T-cell (primary cell): ENCODE measurements at places on chromosomes 5 and 9. TPM values are rescaled to one million over a fixed set of nuclear protein-coding genes. Genes with fewer than 3 reads are reported as not detected.
A peak's percentile ranks its signal among the peaks of the same experiment; 100 is the strongest.

RANBP17 gene
- 0.58 TPM for total RNA-seq

- no peaks in the 10 kb centered on the region for H3K36me3 ChIP-seq
- H3K27me3 ChIP-seq, result no peaks in the 10 kb centered on the region
- no peak overlapping the region for H3K4me3 ChIP-seq
These were observed 27.1 kb upstream of the LPAR1 start for GRCh38 chr9:111065414-111065813.

GRCh38 chr5:113029614-113030013 lies 53.0 kb downstream of the DCP2 start:
- H3K27me3 ChIP-seq, result no peaks in the 10 kb centered on the region
- no peak for DNase-seq
- no peak overlapping the region for H3K27ac ChIP-seq
- no peaks in the 10 kb centered on the region for H3K4me1 ChIP-seq

DNA sequence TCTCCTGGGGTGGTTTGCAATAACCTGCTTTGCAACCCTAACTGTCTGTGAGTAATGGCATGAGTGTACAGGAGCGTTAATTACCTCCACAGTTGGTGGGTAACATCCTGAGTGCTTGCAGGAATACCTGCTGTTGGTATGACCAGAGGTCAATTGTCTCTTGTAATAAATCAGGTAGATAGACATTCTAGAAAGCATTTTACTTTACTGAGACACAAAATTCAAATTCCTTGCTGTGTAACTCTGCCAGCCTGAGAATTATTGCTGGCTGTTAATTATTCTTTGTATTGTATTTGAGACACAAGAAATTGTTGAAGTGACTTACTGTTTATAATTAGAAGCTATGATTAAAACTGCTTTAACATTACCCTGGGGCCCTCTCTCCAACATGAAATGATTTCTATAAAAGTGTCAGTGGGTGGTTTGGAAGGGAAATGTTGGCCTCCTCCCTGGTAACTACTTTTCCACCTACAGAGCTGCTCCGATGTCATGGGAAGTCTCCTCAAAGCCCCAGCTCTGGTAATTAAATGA lies 150.8 kb upstream of the ADCY2 start:
- no peak overlapping the region for H3K27ac ChIP-seq
- no peaks in the 10 kb centered on the region for H3K36me3 ChIP-seq
- no peaks in the 10 kb centered on the region for H3K27me3 ChIP-seq
- no peak overlapping the region for H3K4me3 ChIP-seq

DCAF10 gene
- 18.7 TPM for total RNA-seq

GRCh38 chr5:20347334-20347733 lies 359.3 kb upstream of the CDH18 start:
- no peaks in the 10 kb centered on the region for H3K27me3 ChIP-seq
- no peaks in the 10 kb centered on the region for H3K36me3 ChIP-seq
- no peak for DNase-seq
- H3K27ac ChIP-seq, result no peak overlapping the region
- H3K4me3 ChIP-seq, result no peak overlapping the region

GRCh38 chr9:110580850-110581249 lies 1.3 kb upstream of the SVEP1 start:
- no peaks in the 10 kb centered on the region for H3K36me3 ChIP-seq
- no peaks in the 10 kb centered on the region for H3K4me1 ChIP-seq
- DNase-seq, result no peak
- H3K27ac ChIP-seq, result no peak overlapping the region

DNA sequence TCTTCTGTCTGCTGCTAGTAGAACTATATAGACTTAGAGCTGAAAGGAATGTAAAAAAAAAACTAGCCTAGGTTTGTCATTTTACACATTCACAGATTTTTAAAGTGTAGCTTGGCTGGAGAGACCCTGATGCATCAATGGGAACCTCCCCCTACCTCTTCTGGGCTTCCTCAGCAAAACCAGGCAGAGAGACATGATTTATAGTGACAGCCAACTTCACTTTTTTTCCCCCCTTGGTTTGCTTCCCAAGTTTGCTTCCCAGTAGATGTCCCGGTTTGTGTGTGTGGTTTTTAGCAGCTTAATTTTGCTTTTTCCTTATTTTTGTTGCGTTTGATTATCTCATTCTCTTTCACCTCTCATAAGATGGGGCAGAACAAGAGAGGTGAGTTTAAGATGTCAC lies 1.8 kb downstream of the OTULIN start:
- no peaks in the 10 kb centered on the region for H3K27me3 ChIP-seq
- peak overlapping the region; percentile 62 for H3K27ac ChIP-seq
- no peak for DNase-seq
- no peaks in the 10 kb centered on the region for H3K36me3 ChIP-seq
- peaks cover 10% of the 10 kb centered on the region for H3K4me1 ChIP-seq

GRCh38 chr9:6105738-6106137 lies 90.3 kb upstream of the RANBP6 start:
- H3K27me3 ChIP-seq, result no peaks in the 10 kb centered on the region
- DNase-seq, result no peak
- H3K4me1 ChIP-seq, result peaks cover 3% of the 10 kb centered on the region

GRXCR2 gene
- not detected for total RNA-seq

DNA sequence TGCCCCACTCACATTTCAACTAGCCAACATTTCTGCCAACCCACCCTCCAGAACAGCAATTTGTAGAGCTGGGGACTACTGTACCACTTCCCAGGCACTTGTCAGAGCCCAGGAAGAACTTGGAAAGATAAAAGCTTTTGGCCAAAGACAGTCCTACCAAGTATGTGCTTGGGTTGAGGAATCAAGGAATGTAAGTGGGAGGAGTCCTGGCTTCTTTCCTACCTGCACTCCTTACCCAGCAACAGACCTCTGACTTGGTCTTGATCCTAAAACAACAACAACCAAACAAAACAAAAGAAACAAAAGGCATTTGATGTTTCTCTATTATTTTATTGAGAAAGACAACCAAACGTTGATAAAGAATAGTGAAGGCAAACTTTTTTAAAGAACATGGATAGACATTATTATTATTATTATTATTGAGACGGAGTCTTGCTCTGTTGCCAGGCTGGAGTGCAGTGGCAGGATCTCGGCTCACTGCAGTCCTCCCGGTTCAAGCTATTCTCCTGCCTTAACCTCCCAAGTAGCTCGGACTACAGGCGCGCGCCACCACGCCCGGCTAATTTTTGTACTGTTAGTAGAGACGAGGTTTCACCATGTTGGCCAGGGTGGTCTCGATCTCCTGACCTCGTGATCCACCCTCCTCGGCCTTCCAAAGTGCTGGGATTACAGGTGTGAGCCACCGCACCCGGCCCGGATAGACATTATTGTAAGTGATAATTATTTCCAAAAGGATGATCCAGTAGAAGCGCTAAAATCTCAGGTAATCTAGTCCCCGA lies 33.5 kb downstream of the ANXA2R start:
- no peaks in the 10 kb centered on the region for H3K27me3 ChIP-seq
- H3K36me3 ChIP-seq, result no peaks in the 10 kb centered on the region
- H3K4me3 ChIP-seq, result peak overlapping the region; percentile 54

CMBL gene
- total RNA-seq, result 0.54 TPM

- H3K27me3 ChIP-seq, result no peaks in the 10 kb centered on the region
- DNase-seq, result no peak
- no peak overlapping the region for H3K4me3 ChIP-seq
- H3K4me1 ChIP-seq, result peaks cover 4% of the 10 kb centered on the region
- H3K36me3 ChIP-seq, result peaks cover 13% of the 10 kb centered on the region
- H3K27ac ChIP-seq, result no peak overlapping the region
These were observed 2.2 kb upstream of the DPP7 start for GRCh38 chr9:137116728-137117127.
